ENCODE measurements at places on chromosomes 12 and 14. TPM values are rescaled to one million over a fixed set of nuclear protein-coding genes. Genes with fewer than 3 reads are reported as not detected.

DYNLL1 gene
- total RNA-seq: 618 TPM

NPFF gene
- not detected for total RNA-seq

OAS2 gene
- total RNA-seq: not detected

PIWIL1 gene
- total RNA-seq: not detected

OTOGL gene
- 0.11 TPM for total RNA-seq

HSPA2 gene
- 25.4 TPM for total RNA-seq

GPRC5D gene
- not detected for total RNA-seq

TAS2R46 gene
- total RNA-seq: 0.88 TPM

PRPH gene
- 2.2 TPM for total RNA-seq

Data from H9 (cell line).